WTC11 (cell line): ENCODE measurements at places on chromosomes 2 and 18.

DNA sequence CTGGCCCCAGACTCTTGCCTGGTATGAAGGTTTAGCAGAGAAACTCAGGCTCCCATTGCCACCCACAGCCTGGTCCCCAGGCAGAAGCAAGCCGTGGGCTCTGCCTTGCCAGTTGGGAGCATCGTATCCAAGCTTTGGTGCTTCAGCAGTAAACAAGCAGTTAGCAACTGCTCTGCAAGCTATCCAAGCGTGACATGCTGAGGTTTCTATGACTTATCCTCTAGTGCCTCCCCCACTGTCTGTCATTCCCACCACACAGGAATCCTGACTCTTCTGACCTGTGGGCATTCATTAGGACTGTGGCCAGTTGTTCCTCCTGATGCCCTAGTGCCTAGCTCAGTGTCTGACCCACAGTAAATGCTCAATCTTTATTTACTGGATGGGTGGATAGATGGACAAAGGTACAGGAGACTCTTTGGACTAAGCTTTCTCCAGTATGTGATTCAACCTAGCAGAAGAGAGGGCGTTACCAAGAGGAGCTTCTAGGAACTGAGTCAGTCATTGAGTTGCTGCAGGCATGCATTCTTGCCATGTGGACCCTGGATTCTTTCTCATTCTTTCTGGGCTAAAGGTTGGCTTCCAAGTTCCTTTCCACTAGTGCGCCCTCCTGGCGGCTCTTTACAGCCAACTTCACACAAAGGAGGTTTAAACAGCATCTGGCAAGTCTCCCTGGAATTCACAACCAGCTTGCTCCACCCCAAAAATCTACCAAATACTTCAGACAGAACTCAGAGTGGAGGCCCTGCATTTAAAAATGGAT lies 40.6 kb upstream of the MRPL19 start:
- DNase-seq = no peak

- DNase-seq = no peak
These were observed 235.9 kb downstream of the ANKRD36 start for GRCh38 chr2:97348841-97349240.

- DNase-seq = no peak
These were observed 9.9 kb downstream of the SH2D6 start for GRCh38 chr2:85428343-85428881.

GRCh38 chr2:28608500-28609424 lies 112.9 kb downstream of the PLB1 start:
- no peak for DNase-seq

DNA sequence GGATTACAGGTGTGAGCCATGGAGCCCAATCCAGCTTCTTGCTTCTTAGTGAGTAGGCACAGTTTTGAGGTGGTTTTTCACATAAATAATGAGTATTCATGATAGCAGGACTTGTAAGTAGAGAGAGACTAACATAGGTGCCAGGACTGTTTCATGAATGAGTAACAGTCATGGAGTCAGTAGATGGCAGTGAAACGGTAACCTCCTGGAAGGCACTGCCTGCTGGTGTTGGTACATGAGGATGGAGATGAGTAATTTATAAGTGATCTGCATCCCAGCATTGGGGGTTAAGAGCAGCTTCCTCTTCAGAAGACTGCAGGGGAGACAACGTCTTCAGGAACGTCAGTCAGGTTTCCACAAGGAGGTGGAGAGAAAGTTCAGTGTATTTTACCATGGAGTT lies 143.8 kb downstream of the HAUS1 start:
- no peak for DNase-seq

- no peak for DNase-seq
These were observed 302.2 kb upstream of the STON1 start for GRCh38 chr2:48227617-48228344.

DNA sequence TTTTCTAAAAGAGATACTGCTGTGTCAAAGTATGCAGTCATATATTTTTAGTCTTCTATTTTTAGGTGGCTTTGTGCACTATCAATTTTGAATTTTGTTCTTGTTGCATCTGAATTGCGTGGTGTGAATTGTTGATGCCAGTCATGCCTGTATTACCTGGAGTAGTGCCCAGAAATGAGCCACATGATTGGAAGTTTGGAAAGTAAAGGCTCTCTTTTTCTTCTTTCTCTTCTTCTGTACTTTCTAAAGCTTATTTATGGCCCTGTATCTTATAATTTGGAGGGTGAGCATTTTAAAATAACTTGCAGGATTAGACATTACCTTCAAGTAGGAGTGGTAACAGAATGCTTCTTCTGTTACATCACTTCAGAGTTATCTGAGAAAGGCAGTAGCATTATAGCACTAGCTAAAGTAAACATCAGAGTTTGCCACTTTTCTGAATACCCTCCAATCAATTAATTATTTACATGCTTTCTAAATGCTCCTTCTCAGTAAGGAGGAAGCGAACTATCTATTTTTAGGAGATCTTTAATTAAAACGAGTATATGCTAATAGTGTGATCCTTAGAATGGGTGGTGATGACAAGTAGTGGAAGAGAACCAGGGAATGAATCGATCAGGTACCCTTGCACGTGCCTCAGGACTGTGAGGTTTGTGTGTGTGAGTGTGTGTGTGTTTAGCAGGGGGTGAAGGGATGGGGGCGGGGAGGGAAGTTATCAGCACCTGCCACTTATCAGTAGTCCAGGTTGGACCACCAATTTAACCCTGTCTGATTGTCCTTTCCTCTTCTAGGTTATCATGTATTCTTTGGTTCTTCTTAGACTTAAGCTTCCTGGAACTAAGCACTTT lies 112.5 kb downstream of the MAP3K20 start:
- DNase-seq = no peak

GRCh38 chr2:165009466-165009865 lies 54.1 kb upstream of the SLC38A11 start:
- DNase-seq = no peak

DNA sequence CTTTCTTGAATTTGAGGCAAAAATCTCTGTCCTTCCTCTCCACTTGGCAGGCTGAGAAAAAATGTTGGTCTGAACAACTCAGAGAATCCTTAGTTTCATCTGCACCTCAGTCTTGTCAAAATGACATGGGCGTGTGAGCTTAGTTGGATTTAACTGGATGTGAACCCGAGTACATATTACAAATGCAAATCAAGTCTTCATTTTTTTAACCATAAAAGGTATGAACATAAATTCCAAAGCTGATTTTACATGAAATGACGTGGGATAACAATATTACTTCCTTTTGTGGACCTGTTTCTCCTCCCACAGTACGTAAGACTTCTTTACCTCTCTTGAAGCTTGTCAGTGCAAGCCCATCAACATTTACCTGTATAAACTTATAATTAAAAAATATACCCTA lies 32.6 kb upstream of the RND3 start:
- no peak for DNase-seq

DNA sequence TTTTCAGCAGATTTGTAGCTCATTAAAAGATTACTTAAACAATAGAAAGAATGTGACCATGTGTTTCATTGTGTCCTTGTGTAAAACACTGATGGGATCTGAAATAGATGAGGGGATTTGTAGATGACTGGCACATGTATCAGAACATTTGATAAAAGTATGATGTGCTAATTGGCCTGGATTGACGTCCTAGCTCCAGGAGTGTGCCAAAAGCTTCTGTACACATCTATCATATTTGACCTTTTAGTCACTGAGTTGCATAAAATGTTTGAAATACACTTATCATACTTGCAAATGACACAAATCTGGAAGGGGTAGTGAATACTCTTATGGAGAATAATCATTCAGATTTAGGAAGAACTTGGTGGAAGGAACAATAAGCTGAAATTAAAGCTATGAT lies 778.5 kb downstream of the ERBB4 start:
- no peak for DNase-seq

DNA sequence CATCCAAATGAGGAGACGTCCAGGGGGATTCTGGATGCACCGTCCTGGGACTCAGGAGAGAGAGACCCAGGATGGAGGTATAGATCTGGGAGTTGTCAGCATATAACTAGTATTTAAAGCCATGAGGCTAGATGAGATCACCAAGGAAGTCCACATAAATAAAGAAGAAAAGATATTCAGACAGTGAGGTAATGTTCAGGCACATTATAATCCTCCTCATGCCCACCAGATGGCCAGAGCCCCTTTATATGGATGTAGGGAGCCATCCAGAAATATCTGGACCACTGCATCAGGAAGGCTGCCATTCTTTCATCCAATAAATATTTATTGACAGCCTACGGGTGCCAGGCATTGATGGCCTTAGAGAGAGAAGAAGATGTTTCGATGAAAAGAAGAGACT lies 21.2 kb upstream of the NCKAP5 start:
- DNase-seq = no peak

DNA sequence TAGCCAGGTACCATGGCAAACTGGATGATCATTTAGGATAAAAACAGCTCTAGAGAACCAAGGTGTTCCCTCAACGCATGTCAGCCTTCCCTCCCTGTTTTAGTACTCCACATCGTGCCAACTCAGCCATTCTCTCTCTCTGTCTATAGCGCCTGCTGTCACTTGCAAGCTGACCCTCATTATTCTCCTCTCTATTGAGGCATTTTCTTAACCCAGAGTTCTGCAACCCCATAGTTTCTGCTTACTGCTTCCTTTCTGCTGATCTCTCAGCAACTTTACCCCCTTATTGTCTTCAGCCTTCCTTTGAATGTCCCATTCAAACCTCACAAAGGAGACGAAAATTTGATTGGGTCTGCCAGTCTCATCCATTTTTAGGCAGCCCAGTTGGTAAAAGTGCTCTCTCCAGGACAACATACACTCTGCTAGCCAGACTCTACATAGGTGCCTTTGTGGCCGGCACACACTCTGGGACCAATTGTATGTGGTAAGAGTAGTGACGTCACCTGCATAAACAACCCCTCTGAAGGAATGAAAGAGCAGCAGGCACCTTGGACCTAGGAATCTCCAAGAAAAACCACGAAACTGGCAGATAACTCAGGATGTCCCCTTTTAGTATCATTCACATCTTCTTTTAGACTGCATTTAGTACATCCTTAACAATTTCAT lies 367.2 kb upstream of the KCNH7 start:
- no peak for DNase-seq

- no peak for DNase-seq
These were observed 4.5 kb downstream of the CERS6 start for GRCh38 chr2:168460571-168460970.

DNA sequence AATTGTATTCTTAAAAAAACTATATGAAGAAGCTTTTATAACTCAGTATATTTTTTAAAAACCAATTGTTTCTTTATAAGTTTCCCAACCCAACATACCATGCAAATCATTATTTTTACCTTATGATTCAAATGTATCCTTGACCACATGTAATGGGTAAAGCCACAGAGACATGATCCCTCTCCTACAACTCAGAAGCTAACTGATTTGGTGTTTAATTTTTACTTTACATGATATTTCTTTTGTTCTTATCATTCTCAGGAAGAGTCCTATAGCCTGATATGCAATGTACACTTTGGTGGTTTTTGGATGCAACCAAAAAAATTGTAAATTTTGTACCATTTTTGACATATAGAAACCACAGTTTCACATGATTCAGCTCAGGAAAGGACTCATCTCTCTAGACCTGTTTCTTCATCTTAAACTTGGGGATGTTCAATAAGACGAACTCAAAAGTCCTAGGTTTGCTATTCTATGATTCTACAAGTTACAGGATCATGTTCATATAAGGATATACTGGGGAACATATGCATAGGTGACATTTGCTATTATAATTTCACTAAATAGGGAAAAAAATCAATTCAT lies 85.2 kb upstream of the RBBP8 start:
- DNase-seq = no peak

GRCh38 chr2:69291004-69291650 lies 95.9 kb downstream of the GFPT1 start:
- DNase-seq = no peak

DNA sequence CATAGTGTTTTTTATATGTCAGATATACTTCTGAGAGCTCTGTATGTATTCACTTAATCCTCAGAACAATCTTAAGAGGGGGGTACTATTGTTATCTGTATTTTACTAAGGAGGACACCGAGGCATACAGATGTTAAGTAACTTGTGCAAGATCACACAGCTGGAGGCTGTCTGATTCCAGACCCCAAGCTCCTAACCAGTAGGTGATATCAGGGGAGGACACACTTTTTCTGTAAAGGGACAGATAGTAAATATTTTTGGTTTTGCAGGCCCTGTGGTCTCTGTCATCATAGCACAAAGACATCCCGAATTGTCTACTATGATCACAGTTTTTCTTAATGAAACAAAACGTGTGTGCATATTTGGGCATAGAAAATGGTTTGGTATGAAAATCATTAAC lies 143.7 kb downstream of the LAMA3 start:
- no peak for DNase-seq

- DNase-seq = no peak
These were observed 113.5 kb upstream of the PPP1CB start for GRCh38 chr2:28638102-28638501.

DNA sequence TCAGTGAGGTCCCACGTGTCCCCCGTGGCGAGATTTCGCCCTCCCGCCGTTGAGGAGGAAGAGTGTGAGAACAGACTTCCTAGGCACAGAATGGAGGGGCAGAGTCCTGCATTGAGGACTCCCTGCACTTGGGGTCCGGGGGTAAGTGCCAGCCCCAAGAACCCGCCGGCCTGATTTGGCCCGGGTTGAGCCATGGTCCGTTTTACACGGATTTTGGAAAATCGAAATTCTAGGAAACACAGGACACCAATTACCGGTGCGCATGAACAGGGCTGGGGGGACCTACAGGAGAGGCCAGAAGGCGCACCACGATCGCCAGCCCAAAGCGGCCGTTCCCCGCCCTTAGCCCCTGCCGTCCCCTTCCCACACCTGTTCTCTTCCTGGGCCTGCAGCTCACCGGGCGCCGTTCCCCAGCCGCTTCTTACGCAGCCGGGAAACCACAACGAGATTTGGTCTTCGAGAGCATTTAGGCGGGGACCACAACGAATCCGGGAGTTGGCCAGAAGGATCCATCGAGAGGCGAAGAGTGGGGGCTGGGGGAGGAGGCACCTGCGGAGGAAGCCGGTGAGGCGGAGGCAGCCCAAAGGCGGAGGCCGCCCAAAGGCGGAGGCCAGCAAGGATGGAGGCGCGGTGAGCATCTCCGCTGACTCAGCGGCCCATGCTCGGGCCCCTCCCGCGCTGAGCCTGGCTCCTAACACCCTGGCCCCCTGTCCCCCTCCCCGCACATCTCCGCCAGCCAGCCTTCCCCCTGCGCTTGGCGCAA lies 464 bp upstream of the TLX2 start:
- peak; percentile 39 for DNase-seq

- DNase-seq = no peak
These were observed 49.7 kb downstream of the FOSL2 start for GRCh38 chr2:28442328-28442727.

- DNase-seq = no peak
These were observed 150.3 kb downstream of the NDUFA10 start for GRCh38 chr2:239874636-239875356.

DNA sequence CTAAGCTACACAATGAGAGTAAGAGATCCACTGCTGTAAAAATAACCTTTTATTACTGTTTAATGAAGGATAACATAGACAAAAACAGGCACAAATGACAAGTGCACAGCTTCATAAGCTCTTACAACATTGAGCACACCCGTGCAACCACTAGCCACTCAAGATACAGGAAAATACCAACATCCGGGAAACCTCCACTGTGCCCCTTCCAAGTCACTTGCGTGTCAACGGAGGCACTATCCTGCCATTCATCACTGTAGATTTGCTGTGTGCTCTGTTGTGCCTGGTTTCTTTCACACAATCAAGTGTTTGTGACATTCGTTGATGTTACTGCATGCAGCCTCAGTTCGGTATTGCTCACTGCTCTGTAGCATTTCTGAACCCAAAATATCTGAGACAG lies 292.9 kb upstream of the MYT1L start:
- DNase-seq = no peak

GRCh38 chr18:9952633-9953416 lies 39.0 kb downstream of the VAPA start:
- no peak for DNase-seq

- DNase-seq = no peak
These were observed 38.5 kb upstream of the PDCL3 start for GRCh38 chr2:100524331-100524730.
